ENCODE measurements at places on chromosomes 1 and 21.

DNA sequence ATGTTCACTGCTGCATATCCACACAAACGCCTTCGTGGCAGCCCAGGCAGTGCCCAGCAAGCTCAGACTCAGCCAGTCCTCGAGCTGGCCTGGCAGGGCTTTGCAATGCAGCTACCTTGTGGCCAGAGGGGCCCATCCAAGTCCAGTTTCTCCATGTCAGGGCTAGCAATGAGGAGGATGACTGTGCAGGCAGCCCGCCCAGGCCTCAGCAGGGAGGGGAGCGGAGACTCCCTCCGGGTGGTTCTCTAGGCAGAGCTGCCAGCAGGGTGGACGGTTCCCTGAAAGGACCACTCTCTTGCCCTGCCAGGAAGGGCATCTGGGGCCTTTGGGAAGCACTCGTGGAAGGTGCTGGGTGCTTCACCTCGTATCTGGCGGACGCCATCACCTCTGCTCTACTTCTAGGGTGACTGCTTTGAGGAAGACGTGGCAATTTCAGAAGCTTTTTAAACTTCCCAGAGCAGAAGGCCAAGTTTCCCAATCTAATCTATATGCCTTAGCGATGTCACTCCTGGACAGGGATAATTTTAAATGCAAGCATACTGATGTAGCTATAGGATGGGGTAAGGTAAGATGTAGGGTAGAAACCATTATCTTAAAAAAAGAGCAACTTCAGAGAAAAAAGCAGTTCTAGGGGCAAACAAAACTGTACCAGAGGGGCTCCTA, 56.2 kb downstream of the RUNX1 start:
- DNase-seq: no peak

DNA sequence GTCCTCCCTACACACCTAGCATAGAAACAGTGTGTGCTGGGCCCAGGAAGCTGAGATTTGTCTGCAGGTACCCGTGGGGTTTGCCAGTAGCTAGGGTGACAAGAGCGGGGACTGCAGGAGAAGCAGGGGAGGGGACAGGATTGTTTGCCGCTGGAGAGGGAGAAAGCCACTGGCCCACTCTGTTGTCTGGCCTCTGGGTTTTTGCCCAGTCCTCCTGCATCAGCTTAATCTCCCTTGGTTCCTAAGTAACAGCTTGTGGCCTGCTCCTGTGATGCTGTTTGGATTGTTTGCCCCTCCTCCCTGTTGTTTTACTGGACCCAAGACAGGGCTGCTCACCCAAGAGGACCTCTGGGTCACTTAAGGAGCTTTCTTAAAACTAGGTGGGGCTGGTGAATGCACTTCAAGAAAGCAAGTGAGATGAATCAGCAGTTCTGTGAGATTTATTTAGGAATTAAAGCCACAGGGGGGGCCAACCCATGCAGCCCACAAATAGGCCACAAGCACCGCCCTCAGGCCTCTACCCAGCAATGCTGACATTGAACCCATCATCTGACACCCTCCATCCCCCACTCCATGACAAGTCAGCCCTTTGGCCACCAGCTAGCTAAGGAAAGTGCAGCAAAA, 142.8 kb downstream of the ZZZ3 start:
- DNase-seq: no peak

DNA sequence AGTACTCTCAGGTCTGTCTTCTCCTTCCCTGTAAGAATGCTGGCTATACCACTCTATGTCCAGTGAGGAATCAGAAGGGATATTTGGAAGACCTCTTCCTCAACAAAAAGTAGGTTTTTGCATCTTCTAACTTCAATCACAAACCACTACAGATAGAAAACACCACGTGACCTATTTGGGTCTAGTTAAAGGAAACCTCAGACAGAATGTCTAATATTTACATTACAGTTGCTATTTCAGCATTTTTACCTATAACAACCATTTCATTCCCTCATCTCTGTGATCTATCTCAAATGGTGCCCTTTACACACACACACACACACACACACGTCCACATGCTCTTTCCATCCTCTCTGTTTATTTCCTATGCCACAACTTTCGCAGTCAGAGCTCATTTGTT, 7.9 kb upstream of the ADORA3 start:
- DNase-seq: no peak

DNA sequence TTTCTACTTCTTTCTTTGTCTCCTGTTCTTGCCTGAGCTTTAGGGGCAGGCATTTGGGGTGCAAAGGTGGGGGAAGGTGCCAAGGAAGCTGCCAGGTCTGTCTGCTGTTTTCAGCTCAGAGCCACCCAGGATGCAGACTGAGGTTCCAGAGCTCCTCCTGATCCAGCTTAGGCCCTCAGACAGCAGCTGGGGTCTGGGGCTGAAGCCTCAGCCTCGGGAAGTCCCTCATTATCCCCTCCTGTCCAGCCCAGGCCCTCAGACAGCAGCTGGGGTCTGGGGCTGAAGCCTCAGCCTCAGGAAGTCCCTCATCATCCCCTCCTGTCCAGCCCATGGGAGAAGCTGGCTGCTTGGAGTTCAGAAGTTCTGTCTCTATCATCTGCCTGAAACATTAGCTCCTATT, 257.7 kb upstream of the CSF3R start:
- no peak for DNase-seq

DNA sequence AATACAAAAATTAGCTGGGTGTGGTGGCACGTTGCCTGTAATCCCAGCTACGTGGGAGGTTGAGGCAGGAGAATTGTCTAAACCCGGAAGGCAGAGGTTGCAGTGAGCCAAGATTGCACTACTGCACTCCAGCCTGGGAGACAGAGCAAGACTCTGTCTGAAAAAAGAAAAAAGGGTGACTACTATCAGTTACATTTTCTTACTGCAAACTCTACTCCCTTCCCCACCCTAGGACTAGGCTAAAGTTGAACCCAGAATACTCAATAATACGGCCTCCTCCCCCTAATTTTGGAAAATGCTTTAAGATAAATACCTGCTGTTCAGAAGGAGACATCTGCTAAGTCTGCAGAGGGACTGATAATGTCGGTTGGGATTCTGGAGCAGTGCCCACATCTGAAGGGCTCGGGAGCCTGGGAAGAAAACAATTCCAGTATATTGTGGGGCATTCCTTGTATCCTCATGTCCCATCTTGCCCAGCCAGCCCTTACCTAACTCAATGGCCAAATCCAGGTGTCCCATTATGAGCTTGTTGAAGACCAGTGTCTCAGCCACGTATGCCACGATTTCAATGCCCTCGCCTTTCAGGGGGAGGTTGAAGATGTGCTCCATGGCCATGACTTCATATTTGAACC, 89.7 kb downstream of the ADCY10 start:
- DNase-seq: no peak

GRCh38 chr1:234102583-234102982, 198.1 kb downstream of the SLC35F3 start:
- no peak for DNase-seq

DNA sequence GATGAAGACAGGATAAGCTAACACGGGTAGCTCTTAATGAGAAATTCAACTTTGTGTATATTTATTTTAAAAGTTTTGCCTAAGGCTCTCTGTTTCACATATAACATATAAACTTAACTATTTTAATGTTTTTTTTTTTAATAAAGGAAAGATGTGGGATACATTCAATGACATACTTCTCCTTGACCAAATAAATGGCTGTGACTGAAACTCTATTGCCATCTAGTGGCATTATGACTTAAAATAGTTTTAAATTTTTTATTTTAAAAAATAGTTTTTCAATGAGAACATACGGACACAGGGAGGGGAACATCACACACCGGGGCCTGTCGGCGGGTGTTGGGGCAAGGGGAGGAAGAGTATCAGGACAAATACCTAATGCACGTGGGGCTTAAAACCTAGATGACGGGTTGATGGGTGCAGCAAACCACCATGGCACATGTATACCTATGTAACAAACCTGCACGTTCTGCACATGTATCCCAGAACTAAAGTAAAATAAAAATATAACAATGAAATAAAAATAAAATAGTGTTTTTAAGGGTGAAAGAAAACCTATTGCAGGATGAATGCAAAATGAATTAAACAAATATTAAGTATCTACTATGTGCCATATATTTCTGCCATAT, 83.4 kb downstream of the LYST start:
- DNase-seq: no peak

- DNase-seq: peak; percentile 87
Observed at GRCh38 chr1:39408641-39409054, 82.8 kb upstream of the BMP8A start.

- no peak for DNase-seq
Observed at GRCh38 chr1:167168424-167168823, 52.3 kb upstream of the POU2F1 start.

- no peak for DNase-seq
Observed at GRCh38 chr1:151005729-151006319, 878 bp downstream of the MINDY1 start.

- DNase-seq: no peak
Observed at GRCh38 chr1:175911138-175911537, 167.7 kb upstream of the TNR start.

- DNase-seq: no peak
Observed at GRCh38 chr1:53576866-53577760, 117.9 kb downstream of the DMRTB1 start.

DNA sequence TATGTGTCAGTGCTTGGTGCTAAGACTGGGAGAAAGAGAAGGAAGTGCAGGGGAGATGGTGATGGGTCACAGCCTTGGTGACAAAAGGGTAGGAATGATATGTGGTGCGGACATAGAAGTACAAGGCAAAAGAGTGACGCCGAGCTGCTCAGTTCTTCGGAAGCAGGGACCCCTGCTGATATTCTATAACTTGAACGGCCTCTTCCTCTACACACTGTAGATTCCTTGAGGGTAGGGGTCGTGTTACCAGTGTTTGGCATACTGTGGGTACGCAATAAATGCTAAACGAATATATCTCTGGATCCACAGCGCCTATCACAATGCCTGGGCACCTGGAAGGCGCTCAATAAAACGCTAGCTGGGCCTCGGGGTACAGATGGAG, 488 bp downstream of the DBT start:
- no peak for DNase-seq

DNA sequence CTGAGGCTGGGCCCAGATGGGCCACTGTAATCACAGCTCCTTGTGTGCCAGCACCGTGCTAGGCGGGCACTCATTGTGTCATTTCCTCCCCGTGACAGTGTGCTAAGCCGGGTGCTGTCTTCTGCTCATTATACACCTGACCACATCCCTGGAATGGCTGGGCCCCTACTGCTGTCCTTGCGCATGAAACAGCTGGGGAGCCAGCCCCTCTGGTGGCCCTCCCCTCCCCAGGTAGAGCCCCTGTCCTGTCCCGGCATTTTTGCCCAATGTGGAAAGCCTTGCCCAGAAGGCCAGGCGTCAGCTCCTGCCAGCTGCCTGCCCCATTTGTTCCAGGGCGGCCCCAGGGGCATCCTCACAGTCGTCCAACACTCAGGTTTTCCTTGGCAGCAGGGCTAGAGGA, 107.4 kb upstream of the CASZ1 start:
- no peak for DNase-seq

DNA sequence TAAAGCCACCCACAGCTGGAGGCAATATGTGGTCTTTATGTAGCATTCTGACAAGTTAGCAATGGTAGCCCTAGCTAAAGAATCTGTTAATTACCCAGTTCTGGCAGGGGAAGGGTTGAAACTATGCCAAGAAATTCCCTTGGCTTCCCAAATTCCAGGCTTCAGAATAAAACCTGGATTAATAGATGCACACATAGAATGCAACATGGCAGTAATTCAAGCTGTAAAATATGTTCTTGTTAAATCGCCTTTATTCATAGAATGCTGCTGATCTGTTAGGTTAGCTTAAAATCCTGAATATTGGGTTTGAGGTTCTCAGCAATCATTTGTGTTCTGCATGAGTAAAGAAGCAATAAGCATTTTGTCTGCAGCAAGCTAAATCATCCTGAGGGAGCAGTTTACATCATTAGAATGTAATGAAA, 80.1 kb downstream of the ZNF326 start:
- DNase-seq: no peak

GRCh38 chr1:236716160-236716559, 29.9 kb downstream of the ACTN2 start:
- DNase-seq: no peak

DNA sequence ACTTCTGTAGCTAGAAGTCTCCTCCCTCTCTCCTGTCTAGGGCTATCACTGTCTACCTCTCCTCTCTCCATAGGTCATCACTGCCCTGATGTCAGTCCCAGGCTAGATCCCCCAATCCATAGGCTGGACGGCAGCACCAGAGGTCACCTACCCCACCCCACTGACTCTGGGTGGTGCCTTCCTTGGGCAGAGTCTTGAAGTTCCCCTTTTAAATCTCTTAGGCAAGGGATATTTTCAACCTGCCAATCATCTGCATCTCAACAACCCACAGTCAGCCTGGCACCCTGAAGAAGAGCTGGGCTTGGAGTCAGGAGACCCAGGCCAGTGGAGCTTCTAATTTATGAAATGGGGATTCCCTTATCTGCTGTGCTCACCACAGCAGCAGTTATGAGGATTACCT, 13.2 kb downstream of the MYBPH start:
- DNase-seq: no peak

DNA sequence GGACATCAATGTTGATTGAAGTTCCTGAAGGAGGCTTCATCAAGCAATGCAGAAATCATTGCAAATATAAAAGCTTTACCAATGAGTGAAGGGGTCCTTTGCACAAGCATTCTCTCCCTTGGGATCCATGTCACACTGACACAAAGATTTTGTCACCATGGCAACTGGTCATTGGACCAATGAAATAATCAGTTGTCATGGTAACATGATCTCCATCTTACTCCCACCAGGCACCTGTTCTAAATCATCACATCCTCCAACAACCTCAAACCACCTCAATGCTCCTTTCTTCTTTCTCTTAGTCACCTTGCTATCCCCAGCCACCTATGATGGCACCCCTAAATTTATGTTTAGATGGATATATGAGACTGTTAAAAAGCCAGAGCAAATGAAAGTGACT, 13.5 kb upstream of the FOXJ3 start:
- DNase-seq: no peak

- DNase-seq: no peak
Observed at GRCh38 chr1:44227211-44227610, 13.9 kb downstream of the DMAP1 start.

- peak; percentile 30 for DNase-seq
Observed at GRCh38 chr1:231625975-231626534, 535 bp upstream of the DISC1 start.

GRCh38 chr1:105419030-105419429, 1637.4 kb upstream of the PRMT6 start:
- DNase-seq: no peak
